GM20000 (cell line): ENCODE measurements at places on chromosomes 12 and 14.
A peak's percentile ranks its signal among the peaks of the same experiment; 100 is the strongest.

DNA sequence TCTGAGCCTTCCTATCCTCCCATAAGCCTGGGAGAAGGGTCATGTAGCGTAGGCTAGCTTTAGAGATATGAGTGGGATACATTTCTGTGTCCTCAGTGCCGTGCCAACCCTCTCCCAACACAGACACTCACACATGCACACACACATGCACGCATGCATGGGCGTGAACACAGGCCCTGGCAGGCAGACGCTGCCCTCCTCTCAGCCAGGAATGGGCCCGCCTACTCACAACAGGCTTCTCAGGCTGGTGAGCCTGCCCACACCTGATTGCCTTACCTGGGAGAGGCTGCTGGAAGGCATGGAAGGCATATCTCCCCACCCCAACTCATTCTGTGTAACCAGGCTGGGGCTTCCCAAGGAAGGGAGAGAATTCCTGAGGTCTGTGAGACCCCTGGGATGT is 12.8 kb upstream of the ACVR1B start:
- no peak for DNase-seq

DNA sequence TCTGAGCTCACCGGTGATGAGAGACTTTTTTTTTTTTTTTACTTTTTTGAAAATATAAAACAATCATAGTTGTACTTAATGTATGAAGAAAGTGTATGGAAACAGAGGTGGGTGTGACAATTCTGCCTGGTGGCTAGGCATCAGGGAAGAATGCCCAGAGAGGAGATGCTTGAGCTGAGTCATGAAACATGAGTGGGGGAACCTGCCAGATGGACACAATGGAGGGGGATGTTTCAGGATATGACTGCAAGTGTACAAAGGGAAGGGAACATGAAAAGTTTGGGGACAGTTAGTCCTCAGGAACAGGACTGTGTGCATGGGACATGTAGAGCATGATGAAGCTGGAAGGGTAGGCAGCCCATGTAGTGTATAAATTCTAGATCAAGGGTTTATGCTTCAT is 274.2 kb upstream of the E2F7 start:
- no peak for DNase-seq

GRCh38 chr14:44712024-44712815 is 205.1 kb upstream of the FSCB start:
- no peak for DNase-seq

- DNase-seq, result no peak
These were observed 36.9 kb downstream of the FOXN3 start for GRCh38 chr14:89379891-89380820.

- peak; percentile 58 for DNase-seq
These were observed 3.0 kb upstream of the IFI27L2 start for GRCh38 chr14:94132285-94132887.

DNA sequence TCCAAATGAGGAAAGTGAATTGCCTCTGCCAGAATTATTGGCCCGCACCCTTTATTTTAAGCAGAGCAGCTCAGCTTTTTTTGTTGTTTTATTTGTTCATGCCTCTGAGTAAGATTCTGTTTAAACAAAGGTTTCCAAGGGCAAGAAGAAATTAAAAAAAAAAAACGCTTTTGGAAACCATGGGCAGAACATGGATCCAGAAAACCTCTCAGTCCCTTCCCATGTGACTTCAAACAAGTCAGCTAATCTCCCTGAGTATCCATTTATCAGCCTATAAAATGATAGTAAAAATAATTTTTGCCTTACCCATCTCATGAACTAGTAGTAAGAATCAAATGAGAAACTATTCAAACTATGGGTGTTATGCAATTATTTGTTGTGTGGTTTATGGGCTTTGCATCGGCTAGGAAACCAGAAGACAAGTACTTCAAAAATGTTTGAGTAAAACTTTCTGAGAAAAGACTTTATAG is 27.6 kb downstream of the KITLG start:
- DNase-seq, result no peak

DNA sequence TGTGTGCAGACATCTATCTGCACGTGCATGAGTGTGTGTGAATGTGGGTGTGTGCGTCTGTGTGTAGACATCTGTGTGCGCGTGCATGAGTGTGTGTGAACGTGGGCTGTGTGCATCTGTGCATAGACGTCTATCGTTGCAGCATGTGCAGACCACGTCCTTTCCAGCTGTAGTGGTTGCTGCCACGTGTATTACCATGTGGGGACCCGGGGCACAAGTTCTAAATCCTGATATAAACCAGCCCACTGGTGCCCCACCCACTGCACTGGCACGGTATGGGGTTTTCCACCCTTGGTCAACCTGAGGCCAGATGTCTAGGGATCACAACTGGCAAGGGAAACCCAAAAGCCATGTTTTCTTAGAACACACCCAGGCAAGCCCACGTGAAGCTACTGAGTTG is 197.0 kb downstream of the ANO2 start:
- no peak for DNase-seq

DNA sequence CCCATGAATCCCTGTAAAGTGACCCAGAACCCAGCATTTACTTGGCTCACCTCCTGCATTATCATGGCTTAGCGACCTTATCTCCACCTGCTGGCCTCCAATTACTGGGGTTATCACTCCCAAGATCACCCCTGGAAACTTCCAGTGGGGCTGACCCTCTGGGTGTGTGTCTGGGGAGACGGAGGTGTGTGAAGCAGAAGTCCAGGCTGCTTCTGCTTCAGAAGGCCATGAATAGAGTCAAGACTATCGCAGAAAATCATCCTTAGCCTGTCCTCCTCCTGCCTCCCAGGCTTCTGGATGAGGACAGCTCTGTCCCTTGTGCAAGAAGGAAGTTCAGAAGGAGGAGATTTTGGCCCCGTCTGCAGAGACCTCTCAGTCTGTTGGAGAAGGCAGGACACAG is 408 bp upstream of the KRT72 start:
- DNase-seq, result no peak

- DNase-seq, result no peak
These were observed 13.3 kb downstream of the MOAP1 start for GRCh38 chr14:93171376-93171775.

GRCh38 chr12:121003650-121004049 is 12.6 kb downstream of the C12orf43 start:
- no peak for DNase-seq

DNA sequence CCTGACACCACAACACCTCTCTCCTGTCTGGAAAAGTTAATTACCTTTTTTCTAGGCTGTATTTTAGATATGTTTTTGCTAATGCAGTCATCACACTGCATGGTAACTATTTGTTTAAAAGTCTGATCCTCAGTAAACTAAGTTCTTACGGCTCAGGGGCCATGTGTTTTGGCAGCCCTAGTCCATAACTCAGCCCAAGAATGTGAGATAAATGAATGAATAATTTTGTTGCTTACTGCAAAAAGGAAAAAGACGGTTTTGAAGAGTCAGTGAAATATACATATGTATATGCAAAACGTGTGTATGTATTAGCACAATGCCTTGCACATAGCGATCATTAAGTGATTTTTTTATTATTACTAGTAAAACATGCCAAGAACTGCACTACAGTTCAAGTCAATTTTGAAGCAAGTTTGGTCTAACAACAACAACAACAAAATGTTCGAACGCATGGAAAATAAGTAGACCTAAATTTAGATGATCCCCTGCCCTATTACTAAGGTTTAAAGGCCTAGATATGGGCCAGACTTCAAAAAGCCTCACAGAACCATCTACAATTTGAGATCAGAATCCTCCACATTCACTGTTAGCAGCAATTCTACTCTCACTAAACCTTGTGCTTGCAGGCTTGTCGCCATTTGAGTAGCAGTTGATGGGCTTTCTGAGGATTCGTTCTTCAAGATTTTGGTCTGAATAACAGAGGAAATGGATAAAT is 140.0 kb downstream of the NDUFA12 start:
- no peak for DNase-seq

GRCh38 chr14:94041551-94042346 is 15.6 kb downstream of the OTUB2 start:
- no peak for DNase-seq

DNA sequence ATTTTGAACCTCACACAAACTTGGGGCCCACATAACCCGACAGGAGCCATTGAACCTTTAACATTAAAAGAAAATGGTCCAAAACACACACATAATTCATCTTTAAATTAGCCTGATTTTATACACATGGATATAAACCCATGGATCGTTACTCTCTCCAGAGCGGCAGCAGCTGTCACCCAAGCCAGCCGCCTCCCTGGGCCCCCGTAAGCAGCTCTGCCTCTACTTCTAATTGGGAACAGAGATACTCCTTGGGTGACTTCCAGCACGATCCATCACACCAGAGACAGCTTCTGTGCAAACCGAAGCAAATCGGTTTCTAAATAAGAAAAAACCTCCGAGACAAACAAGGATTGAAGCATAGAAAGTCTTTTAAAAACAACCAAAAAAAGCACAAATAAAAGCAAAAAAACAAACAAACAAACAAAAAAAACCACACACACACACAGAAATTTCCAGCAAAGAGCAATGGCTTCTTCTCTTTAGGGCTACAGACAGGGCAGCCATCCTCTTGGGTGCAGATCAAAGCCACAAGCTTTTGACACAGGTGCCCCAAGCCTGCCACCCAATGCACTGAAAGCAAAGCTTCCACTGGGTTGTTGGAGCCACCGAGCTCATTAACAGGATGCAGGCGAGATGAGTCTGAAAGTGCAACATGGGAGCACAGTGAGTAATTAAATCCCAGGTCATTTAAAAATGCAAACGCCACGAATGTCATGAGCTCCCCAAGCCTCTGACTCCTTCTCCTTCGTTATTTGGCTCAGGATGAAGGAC is 156.9 kb downstream of the DPF3 start:
- DNase-seq, result no peak

DNA sequence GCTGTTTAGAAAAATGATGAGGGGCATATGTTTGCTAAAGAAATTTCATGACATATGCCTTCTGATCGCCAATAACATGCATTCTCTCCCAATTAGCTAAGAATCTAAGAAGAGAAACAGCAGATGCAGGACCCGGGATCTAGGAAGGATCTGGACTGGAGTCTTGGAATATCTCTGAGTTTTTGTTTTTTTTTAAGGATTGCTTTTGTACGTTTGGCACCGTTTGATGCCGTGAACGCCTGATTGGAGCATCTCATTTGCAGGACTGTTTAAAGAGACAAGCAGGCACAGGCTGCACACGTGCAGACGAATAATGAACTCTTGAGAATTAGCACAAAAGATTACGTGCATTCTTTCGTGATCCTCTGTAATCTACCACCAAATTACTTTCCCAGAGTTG is 13.6 kb downstream of the EML1 start:
- no peak for DNase-seq

DNA sequence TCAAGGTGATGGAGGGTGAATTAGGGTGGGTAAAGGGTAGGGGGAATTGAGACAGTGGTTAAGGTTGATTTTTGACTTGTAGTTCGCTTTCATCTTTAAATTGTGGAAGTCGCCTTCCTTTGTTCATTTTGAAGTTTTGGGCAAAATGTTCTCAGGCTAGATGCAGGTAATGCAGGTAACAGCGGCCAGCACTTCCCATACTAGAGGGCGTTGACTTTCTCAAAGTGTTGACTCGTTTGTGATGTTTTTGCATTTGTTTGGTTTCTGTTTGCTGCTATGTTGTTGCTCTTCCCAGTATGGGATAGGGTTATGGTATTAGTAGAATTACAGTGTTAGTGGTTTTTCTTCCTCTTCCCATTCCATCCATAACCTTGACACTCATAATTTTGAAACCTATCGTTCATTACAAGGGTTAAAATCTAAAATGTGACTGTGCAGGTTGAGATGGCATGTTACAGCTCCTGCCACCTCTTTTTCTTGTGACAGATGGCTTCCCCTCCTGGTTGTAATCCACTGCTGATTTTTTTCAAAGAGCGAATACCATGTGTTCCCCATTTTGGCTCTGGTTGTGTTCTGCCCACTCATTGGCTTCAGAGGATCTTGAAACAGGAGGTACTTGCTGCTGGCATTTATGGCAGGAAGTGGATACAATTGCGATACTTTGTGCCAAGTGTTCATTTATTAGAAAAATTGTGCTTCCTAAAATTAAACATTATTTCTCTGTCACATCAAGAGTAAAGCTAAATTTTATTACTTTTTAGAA is 57.1 kb downstream of the ERC1 start:
- DNase-seq, result no peak

DNA sequence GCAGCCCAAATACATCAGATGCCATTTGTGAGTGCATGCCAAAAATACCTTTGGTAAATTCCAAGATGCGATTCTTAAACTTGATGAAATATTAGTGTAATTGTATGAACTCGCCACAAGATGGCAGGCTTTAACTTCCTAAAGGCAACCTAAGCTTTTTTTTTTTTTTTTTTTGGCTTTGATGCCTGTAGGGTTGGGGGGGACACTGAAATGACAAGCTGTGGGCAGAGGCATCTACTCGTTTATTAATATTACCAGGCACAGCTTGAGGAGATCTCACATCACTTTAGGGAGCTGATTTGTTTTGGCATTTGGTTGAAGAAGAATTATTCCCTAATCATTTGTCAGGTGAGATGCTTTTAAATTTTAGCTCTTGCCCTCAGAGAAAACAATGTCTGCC is 126.7 kb upstream of the CCDC196 start:
- DNase-seq, result peak; percentile 37

GRCh38 chr14:24979725-24980239 is 70.2 kb downstream of the STXBP6 start:
- no peak for DNase-seq

DNA sequence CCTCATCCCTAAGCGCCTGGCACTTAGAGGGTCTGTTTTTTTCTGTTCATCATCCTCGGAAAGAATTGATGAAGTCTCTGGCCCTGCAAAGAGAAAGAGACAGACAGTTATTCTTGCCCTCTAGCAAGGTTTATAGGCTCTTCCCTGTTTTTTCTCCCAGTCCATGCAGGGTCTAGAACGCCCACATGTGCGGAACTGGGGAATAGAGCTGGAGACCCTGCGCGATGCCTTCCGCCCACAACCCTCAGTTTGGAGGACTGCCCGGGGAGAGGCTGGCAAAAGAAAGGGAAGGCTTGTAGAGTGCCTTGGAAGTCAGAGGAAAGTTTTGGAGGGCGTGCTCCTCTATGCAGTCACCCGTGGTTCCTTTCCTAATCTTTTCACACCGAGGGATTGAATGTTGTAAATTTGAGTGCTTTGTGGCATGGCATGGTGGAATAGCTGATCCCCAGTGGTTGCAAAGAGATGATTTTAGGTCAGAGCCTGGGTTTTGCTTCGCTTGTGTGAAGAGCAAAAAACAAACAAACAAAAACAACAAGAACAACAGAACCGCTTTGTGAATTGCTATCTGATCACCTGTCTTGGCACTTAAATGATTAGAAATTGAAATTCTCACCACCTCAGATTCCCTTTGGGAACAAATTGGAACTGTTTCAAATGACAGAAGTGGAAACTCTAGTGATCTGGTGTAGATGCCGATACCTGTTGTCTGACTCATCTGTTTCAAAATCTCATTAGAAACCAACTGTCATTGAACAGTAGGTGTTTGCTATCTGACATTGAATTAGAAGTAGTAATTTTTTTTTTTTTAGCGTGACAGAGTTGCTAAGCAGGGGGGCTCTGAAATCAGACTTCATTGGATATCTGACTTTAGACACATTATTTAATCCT is 947 bp downstream of the GAS2L3 start:
- DNase-seq, result no peak

- DNase-seq, result peak; percentile 96
These were observed 15.3 kb upstream of the ADSS1 start for GRCh38 chr14:104708606-104709268.
